CD4-positive, alpha-beta T cell treated with Interleukin-4 for 4 hours (primary cell): ENCODE measurements at places on chromosomes 3 and 15.

- no peak for DNase-seq
These were observed 750.0 kb downstream of the ZPLD1 start for GRCh38 chr3:103184772-103185171.

GRCh38 chr3:118801899-118802298 lies 232.7 kb downstream of the IGSF11 start:
- DNase-seq: no peak

DNA sequence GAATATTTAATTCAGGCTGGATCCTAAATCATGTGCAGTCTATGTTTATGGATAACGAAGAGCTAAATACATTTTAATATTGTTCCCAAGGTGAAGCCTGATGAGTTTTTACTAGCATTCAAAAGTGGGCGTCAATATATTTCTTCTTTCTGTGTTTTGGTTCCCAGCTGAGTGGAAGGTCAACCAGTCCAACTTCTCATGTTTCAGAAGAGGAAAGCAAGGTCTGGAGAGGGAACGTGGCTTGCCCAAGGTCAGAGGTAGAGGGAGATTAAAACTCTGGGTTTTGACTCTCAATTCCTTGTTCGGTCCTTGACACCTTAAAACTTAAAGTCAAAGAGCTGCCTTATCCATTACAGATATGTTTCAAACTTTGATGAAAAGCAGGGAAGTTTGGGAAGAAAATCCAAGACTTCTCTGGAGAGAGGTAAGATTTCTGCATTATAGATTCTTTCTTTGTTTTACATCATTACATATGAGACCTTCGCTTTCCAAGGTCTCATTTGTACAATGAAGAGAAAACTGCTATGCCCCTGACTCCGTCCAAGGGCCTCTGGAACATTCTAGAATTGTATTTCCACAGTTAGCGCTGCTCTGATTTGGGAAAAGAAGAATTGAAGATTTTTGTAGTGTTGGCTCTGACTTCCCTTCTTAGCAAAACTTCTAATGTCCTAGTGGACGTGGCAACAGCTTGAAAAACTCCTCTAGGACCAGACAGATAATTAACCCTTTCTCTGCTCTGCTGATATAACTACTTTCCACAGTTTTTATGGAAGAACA lies 57.7 kb upstream of the HES1 start:
- no peak for DNase-seq

DNA sequence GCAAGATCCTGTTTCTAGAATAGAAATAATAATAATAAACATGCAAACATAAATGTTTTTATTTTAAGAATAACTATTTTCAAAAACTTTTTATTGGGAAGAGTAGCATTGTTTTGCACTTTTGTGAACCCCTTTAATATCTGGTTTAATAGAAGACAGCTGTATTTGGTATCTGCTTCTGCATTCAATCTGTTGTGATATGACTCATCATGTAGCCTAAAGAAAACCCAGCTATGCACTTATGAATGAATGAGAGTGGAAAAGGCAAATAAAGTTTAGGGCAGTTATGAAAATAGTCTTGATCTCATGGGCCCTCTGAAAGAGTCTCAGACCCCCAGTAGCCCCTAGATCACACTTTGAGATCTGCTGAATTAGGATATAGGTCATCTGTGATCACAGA lies 100.4 kb upstream of the PPP2R3A start:
- no peak for DNase-seq

- no peak for DNase-seq
These were observed 440 bp downstream of the DCBLD2 start for GRCh38 chr3:98901119-98901391.

- no peak for DNase-seq
These were observed 29.6 kb upstream of the ADAMTS7 start for GRCh38 chr15:78840661-78841375.
